ENCODE measurements at places on chromosomes 3 and 15.

- DNase-seq = no peak
These were observed 357.4 kb downstream of the TBL1XR1 start for GRCh38 chr3:176839901-176840300.

- no peak for DNase-seq
These were observed 26.3 kb upstream of the LRRN1 start for GRCh38 chr3:3772920-3773319.

GRCh38 chr15:76158226-76158625 lies 98.4 kb downstream of the TMEM266 start:
- DNase-seq = no peak

DNA sequence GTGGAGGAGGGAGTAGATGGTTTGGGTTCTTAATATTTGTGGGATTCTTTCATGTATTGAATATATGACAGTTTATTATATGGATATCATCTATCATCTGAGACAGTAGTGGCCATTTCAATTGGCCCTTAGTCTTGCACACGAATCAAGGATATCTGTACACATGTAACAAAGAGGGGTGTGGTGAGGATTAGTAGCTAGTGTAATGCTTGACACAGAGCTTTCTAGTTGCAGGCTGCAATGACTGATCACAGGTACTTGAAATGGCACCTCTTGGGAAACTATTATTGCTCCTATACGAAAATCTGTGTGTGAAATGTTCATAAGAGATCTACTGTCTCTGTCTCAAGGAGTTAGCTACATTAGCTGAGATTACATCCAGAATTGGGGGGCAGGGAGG lies 12.8 kb downstream of the TM4SF1 start:
- DNase-seq = no peak

DNA sequence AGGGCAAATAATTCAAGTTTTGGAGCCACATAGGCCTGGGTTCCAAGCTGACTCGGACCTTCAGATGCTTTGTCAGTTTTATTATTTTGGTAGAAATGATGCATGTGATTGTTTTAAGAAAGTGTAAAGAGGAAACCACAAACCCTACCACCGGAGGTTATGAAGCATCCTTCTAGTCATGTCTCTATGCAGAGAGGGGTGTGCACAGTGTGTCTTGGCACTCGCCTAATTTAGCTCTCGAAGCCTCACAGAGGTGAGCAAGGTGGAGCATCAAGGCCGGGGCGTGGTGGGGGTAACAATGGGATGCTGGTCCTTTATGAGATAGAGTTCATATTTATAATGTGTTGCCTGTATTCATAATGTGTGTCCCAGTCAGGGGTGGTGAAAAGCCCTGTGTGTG lies 63.7 kb upstream of the SMAD6 start:
- no peak for DNase-seq

DNA sequence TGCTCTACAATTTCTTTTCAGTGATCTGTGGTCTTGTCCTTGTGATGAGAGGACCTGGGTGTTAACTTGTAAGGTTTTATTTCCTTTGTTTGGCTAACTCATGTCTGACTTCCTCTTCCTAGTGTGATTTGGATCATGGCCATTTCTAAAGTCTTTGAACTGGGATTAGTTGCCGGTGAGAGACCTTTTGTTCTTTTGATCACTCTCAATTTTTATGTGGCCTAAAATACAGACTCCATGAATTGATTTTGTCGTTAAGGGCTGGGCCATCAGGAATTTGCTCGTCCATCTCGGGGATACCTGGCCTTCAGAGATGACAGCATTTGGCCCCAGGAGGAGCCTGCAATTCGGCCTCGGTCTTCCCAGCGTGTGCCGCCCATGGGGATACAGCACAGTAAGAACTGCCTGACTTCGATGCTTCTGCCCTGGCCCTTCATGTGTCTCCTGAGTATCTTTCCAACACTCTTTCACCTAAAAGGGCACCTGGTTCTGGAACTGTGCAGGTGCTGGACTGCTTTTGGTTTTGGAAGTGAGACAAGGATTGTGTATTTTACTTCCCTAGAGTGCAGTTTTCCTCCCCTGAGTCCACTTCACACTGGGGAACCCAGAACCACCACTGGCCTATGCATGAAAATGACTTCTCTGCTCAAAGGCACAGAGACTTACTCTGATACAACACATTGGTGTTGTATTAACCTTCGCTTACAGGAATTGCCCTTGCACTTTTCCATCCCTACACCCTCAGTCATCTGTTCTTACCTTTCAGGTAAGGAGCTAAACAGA lies 13.1 kb upstream of the LRRC2 start:
- DNase-seq = no peak

GRCh38 chr3:59688636-59689035 lies 638.8 kb upstream of the CFAP20DC start:
- no peak for DNase-seq

DNA sequence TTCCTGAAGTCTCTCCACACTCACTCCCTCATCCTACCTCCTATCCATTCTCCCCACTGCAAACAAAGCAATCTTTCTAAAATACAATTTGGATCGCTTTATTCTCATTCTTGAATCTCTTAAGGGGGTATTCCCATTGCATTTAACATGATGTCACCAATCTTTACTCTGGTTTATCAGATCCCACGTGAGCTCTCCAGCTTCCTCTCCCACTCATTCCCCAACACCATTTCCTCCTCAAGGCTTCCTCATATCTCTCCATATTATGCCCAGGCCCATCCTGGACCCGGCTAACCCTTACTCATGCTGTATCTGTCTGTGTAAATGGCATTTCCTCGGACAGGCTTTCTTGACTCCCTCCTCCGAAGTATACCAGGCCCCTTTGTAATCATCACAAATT lies 165.0 kb downstream of the CD47 start:
- DNase-seq = no peak

DNA sequence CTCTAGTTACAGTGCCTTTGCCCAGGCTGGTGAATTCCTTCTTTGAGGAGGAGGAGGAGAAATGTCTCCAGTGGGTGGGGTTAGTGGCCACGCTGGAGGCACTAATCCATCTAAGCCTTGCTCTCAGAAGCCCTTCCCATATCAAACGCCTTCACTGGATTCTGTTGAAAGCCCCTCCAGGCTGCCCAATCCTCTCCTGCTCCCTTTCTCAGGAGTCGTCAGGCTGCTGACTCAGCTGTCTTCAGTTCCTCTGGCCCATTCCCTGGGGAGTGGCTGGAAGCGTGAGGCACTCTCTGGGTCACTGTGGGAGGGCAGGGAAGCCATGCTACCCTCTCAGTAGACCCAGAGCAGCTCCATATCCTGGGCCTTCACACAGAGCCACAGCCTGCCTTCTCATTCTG lies 2.7 kb downstream of the AP2M1 start:
- no peak for DNase-seq

GRCh38 chr3:184526088-184526433 lies 35.5 kb upstream of the EPHB3 start:
- no peak for DNase-seq

GRCh38 chr3:188315553-188315952 lies 161.6 kb downstream of the LPP start:
- no peak for DNase-seq

DNA sequence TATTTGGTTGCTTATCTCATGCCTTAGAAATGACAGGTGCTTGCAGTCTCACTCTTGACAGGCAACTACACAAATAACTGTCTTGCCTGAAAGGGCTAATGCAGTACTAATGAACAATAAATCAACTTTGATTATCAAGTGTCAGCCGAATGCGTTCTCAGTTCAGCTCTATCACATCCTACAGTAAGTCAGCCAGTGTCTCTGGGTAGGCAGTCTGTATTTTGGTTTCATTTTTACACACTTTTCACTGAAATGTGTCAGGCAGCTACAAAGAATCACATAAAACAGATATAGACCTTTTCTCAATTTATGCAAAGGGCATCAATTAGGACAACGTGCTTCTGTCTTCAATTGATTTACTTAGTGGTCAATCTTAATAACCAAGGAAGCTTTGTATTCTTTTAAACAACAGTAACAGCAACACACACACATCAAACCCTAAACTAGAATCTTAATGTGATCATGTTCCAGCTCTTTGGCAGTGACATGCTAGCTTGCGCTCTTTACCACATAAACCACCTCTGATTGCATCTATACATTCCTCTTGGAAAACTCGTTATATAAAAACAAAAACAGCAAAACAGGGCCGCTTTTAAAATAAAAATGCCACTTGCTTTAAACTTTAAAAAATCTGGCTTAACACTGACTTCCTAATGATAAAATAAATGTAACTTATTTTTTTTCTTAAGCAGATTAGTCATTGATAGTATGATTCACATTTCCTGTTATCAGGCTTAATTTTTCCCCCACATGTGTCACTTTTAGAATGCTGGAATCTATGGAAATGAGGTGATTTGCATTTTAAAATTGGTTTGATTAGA lies 520.4 kb downstream of the FOXP1 start:
- no peak for DNase-seq

DNA sequence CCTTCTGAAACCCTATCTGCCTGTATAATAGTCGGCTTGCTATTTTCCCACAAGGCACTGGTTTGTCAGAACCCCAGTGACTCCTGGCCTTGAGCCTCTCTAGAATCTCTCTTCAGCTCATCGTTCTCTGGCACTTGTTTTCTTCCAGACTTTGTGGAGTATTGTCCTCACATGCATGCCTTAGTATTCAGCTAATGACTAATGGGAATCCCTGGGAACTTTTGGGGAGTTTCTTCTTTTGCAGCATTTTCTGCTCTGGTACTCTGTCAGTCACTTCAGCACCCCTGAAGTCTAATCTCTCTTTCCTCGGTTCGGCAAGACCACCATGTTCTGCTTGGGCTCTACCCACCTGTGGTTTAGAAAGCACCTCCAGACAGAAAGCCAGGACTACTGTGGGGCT lies 35.8 kb upstream of the THRB start:
- no peak for DNase-seq

DNA sequence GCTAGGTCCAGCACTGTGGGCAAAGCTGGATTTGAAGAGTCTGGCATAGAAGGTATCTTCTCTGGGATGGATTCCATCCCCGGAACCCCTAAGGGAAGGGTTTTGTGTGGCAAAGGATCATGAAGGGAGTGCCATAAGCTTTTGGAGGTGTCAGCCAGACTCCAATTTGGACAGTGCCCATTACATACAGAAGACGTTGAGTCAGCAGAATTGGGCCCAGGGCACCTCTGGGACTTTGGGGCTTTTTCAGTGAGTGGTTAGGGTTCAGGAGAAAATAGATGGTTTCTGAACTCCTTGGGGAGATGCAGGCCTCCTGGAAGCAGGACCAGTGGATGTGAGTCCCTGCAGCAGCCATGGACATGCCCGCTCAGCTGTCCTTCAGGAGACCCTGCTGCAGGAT lies 34.6 kb upstream of the XCR1 start:
- DNase-seq = no peak

GRCh38 chr15:25763331-25763751 lies 99.8 kb downstream of the ATP10A start:
- DNase-seq = no peak

DNA sequence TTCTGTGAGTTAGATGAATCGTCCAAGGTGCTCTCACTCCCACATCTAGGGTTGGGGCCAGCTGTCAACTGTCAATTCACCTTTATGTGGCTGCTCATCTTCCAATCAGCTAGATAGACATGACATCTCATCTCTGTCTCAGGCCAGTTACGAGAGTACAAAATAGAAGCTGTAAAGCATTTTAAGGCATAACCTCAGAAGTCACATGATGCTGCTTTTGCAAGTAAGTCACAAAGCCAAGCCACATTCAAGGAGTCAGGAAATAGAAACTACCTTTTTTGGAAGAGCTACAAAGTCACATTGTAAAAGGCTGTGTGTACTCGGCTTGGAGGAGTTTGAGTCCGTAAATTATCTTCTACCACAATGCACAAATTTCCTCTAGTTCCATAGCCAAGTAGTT lies 5.1 kb upstream of the CCR1 start:
- no peak for DNase-seq

DNA sequence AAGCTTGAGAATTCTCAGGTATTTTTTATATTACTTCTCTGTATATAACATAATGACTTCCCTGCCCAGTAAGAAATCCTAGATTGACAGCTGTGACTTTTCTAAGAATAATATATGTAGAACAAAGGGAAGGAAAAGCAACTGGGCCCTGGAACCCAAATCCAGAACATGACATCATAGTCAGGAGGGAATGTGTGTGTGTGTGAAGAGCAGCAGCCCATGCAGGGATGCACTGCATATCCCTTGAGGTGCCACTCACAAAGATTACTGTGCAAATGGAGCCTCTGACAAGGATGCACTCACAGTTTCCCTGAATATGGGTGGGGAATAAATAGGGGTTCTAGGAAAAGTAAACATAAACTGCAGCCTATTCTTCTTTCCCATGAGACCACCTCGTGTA lies 279.5 kb downstream of the NEK10 start:
- no peak for DNase-seq

DNA sequence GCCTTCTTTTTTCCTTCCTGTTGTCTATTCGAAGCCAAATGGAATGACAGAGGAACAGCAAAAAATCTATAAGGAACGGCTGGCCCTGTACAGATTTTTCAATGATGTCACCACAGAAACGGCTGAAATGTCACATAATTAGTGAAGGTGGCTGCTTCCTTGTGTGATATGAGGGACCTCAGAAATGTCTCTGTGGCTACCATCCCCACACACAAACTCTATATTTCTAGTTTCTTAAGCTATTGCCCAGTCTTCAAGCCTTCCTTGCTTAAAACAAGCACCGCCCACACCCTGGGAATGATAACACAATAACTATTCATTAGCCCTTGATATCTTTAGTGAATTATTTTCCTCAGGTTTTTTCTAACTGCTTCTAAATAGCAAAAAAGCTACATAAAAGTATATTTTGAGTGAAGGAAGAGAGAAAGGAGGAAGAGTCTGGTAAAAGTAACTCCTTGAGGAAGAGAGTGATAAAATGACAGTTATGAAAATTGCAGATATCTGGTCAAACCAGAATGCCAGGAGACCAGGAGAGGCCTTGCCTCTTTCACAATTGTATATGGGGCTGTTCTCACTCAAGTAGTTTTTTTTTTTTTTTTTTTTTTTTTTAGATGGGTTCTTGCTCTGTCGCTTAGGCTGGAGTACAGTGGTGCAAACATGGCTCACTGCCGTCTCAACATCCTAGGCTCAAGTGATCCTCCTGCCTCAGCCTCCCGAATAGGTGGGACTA lies 38.7 kb downstream of the FMN1 start:
- no peak for DNase-seq

DNA sequence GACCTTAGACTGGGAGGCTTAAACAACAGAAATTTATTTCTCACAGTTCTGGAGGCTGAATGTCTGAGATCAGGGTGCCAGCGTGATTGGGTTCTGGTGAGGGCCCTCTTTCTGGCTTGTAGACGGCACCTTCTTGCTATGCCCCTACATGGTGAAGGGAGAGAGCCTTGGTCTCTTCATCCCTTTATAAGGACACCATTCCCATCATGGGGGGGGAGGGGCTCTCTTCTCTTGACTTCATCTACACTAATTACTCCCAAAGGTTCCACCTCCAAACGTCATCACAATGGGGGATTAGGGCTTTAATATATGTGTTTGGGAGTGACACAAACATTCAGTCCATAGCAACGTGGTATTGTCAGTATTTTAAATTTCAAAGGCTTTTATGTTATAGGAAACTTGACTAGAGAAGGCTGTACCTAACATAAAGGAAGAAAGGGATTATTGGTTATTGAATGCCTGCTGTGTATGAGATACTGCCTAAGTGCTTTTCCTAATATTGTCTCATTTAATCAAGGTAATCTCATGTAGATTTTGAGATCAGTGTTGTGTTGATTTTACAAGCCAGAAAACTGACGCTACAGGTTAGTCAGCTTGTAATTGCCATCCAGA lies 20.9 kb downstream of the SYN2 start:
- DNase-seq = no peak

All from activated CD8-positive, alpha-beta memory T cell treated with anti-CD3 and anti-CD28 coated beads for 1 hour (primary cell).